ENCODE measurements at places on chromosomes 1 and 21.
A peak's percentile ranks its signal among the peaks of the same experiment; 100 is the strongest.

GRCh38 chr1:162543228-162543627 lies 18.3 kb upstream of the UAP1 start:
- no peak for DNase-seq

DNA sequence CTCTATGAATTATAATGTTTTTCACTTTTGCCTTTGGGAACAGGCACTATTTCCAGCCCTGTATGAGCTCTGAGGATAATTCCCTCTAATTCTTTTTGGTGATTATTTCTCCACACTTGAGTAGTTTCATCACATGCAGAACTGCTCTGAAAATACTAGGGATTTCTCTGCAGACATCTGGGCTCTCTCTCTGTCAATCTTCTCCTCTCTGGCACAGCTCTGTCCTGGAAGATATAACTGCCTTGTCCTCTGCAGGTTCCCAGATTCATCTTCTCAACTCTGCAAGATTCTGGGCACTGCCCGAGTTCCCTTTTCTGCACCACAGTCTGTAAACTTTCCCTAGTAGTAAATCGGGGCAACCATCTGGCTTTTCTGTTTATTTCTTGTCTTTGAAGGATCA lies 131.3 kb upstream of the FMN2 start:
- DNase-seq, result no peak

GRCh38 chr1:243701872-243702271 lies 148.2 kb downstream of the AKT3 start:
- no peak for DNase-seq

DNA sequence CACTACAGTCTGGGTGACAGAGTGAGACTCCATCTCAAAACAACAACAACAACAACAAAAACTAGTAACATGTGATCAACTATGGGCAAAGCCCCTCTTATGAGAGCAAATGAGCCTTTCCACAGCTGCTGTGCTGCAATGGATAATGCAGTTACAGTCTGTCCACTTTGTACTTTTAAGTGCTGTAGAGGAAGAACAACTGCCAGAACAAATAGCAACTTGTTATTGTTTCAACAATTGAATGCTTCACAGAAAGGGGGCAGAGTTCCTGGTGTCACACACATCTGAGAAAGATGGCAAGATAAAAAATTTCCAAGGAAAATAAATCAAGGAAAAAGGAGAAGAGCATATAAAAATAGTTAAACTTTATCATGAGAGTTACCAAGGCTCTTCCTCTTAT lies 243.6 kb upstream of the DMRTA2 start:
- DNase-seq, result no peak

DNA sequence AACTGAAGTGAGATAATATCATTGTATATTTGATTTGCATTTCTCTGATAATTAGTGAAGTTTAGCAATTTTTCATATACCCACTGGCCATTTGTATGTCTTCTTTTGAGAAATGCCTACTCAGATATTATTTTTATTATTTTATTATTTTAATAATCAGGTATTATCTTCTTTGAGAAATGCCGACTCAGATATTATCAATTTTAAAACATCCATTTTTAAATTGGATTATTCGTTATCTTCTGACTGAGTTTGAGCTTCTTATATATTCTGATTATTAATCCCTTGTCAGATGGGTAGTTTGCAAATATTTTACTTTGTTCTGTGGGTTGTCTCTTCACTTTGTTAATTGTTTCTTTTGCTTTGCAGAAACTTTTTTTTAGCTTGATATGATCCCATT lies 37.7 kb downstream of the KMO start:
- no peak for DNase-seq

GRCh38 chr1:244901400-244902015 lies 37.2 kb upstream of the HNRNPU start:
- DNase-seq, result no peak

DNA sequence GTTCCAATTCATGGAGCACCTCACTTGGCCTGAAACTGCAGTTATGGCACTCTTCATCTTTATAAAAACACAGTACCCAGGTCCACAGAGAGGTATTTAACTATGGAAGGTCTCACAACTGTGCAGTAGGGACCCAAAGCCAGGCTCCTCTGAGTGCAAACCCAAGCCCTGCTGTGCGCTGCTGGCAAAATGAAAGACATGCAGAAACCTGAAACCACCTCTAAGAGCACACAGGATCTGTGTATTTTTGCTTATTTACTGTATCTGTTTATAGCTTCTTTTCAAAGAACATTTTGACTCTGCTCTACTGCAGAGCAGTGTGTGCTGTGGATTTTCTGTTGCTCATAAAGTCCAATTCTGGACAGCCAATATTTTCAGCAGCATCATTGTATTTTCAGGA lies 166.6 kb downstream of the DSCAM start:
- peak; percentile 34 for DNase-seq

DNA sequence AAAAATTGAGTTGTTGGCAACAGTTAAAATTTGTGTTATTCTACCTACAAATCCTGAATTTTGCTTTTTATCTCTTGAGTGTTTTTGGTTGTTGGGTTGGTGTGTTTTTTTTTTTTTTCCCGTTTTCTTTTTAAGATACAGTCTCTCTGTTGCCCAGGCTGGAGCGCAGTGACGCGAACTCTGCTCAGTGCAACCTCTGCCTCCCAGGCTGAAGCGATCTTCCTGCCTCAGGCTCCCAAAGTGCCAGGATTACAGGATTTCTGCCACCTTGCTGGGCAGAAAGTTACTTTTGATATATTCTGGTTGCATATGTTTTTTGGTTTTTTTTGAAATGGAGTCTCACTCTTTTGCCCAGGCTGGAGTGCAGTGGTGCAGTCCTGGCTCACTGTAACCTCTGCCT lies 4.2 kb downstream of the PCNT start:
- DNase-seq, result no peak

GRCh38 chr1:82565546-82565945 lies 764.8 kb downstream of the ADGRL2 start:
- DNase-seq, result no peak

- DNase-seq, result no peak
Observed at GRCh38 chr1:230749150-230749549, 2.0 kb downstream of the CAPN9 start.

DNA sequence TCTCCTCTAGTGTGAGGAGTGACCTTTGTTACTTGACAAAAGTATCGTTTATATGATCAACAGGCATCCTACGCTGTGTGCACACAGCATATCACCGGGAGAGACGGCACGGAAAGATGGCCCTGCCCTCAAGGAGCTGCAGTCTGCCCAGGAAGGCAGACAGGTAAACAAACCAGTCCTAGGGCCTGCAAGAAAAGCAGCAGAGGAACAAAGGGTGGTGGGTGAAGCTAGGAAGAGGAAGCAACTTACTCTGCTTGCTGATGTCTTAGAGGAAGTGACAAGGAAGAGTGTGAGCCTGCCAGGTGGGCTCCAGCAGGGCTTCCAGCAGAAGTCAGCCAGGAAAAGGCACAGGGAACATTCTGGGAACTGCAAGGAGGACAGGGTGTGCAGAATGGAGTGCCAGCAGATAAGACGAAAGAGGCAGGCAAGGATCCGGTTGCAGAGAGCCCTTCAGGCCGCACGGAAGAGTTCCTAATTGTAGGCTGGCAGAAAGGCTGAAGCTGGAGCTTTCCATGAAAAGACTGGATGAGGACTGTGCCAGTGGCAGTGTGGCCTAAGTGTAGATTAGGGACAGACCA lies 106.7 kb downstream of the SLC45A1 start:
- DNase-seq, result no peak

DNA sequence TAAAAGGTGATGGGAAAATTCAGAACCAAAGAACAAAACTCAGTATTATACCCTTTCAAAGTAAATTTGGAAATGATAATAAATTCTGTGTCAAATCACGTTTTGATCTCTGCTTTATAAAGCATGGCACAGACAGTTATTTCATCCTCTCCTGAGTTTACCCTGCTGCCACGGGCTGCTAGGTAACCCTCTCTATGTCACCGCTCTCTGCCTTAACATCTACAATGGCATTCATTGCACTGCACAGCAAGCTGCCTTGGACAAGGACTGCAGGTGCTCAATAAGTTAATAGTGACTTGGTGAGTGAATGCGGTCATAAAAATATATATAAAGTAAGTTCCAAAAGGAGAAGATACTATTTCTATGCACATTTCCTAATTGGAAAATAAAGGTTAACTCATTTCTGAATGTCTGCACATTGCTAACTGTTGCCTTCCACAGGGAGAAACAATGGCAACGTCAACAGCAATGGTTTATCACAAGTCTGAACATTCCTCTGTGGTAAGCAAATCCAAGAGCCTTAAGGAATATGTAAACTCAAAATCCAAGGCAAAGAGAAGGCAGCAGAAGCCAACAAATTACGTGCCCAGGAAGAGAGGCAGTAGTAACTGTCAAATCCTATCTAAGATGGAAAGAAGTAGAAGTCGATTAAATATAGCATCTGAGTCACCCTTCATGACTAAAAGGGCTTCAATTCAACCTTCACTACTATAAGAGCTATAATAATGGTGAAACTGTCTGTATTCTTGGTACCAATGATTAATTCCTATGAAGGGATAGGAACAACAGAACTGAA lies 19.4 kb downstream of the FYB2 start:
- no peak for DNase-seq

- DNase-seq, result no peak
Observed at GRCh38 chr1:59008599-59009347, 224.9 kb upstream of the JUN start.

GRCh38 chr1:225413708-225414375 lies 14.0 kb downstream of the LBR start:
- DNase-seq, result no peak

- no peak for DNase-seq
Observed at GRCh38 chr1:214285610-214286440, 4.9 kb downstream of the SMYD2 start.

DNA sequence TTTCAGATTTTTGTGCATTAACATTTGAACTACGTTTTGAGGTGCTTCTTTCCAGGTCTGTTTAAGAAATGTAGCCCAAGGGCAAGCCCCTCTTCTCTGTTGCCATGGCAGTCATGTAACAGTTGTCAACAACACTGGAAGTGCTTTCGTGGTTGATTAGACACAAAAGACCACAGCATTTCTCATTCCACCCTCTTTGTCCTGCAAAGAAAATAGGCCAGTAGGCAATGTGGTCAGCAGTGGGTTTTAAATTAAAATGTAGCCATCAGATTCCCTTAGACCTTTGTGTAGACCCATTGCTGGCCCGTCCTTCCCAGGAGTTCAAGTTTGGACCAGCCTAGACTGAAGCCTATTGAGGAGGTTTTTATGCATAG lies 35.4 kb downstream of the VANGL1 start:
- DNase-seq, result peak; percentile 10

DNA sequence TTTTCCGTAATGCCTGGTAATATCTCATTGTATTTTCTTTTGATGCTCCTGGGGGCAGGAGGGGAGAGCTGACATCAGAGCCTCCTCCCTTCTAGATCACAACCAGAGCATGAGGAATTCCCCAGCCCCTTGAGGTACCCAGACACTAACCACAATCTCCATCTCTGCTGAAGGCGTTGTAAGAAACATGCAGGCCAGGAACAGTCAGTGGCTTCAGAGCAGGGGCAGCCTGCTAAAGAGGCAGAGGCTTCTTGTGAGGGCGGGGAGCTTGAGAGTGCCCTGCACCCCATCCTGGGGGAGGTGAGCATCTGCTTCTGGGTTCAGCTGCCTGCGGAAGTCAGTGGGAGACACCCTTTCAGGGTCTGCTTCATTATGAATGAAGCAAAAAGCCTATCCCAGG lies 19.0 kb downstream of the MAPKAPK2 start:
- DNase-seq, result no peak

DNA sequence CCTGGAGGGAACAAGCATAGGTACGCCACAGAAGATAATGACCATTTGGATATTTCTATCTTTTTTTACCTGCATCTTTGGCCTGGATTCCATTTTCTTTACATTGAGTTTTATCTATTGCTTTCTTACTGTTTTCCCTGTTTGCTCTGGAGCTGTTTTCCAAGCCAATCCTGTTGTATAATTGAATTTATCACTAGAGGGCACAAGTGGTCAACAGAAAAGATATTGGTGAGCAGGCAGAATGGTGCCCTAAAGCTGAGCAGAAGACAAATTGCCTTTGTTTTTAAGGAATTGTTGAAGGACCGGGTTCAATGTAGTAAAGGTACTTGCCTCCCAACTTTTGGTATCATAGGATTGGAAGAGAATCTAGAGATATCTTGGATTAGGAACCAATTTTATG lies 152.8 kb downstream of the PPP1R12B start:
- no peak for DNase-seq

DNA sequence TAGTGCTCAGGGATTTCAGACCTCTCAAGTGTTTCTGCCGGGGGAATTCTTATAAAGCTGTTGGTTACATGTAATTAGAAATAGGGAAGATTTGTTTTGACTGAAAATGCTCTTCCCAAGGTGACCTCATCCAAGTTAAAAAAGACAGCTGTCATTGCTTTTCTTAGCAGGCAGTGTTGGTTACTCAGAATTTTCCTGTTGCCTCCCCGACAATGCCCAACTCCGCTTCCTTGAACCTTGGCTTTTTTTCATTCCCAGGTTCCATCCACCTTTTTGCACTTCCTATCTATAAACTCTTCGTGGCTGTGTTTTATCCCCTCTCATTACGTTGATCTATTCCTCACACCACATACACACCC lies 825 bp upstream of the DPH5 start:
- DNase-seq, result no peak

DNA sequence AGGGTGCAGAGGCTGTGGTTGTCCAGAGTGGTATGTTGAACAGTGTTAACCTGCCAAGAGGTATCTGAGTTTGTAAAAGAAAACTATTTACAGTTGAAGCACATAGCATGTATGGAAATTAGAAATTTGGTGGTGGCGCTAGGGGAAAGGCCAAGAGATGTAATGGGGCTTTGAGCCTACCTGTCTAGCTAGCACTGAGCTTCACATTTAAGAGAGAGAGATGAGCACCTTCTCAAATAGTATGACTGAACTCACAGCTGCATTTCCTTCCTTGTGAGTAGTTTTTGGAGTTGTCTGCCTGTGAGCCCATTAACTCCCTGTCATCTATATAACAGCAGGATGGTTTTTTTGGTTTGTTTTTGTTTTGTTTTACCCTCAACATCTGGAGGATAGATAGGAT lies 4.0 kb downstream of the CLIC4 start:
- no peak for DNase-seq
